ENCODE measurements at places on chromosomes 4 and X.
A peak's percentile ranks its signal among the peaks of the same experiment; 100 is the strongest.

DNA sequence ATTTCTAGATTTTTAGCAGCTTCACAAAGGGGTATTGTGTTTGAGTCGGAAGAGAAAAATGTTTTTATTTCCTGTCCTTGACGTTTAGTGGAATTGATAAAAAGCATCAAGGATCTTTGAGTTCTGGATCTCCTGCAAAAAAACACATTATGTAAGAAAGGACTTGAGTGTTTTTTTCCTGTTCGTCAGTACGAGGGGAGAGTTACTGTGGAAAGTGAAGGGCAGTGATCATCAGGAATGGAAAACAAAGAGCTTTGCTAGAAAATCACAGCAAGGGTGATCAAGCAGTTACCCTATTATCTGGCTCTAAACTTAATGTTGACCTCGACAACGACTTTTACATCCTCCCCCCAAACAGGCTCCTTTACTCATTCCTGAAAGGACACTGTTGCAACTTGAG is 7.3 kb downstream of the LIMCH1 start:
- DNase-seq = no peak

DNA sequence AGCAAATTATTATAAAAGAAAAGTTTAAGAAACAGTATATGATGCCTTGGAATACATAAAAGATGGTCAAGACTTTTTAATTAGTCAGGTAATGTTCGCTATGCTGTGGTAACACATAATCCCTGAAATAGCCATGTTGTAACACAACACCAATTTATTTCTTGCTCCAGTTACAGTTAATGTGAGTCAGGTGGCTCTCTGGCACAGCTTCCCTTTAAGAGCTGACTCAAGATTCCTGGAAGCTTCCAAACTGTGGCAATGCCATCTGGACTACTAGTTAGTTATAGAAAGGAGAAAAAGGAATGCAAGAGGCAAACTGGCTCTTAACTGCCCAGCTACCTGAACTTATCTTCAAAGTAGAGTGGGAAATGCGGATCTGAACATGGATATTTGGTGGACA is 210.5 kb downstream of the CHM start:
- DNase-seq = no peak

- no peak for DNase-seq
These were observed 961 bp upstream of the MBNL3 start for GRCh38 chrX:132489578-132490419.

DNA sequence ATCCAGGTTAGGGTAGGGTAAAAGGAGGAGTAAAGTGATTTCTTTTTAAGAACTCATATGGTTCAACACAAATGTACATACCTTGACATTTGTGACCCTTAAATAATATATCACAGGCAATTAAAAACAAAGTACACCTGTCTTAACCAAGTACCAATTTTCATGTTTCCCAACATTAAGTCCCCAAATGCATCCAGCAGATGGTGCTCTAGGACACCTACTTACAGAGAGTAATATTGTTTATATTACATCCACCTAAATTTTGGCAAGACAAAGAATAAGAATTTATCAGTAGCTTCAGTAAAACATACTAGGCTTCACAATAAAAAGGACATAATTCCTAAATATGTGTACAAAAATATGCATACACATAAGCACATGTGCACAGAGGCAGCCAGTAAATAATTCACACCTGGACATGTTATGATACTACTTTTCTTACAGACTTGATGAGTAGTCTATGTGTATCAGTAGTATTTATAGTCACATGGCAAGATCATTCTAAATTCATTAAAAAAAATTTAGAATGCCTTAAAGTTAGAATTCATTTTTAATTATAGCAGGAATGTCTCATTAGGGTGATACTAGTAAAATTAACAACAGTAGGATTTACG is 219.7 kb downstream of the DCLK2 start:
- peak; percentile 18 for DNase-seq

GRCh38 chr4:88070031-88070430 is 62.6 kb downstream of the PKD2 start:
- DNase-seq = no peak

DNA sequence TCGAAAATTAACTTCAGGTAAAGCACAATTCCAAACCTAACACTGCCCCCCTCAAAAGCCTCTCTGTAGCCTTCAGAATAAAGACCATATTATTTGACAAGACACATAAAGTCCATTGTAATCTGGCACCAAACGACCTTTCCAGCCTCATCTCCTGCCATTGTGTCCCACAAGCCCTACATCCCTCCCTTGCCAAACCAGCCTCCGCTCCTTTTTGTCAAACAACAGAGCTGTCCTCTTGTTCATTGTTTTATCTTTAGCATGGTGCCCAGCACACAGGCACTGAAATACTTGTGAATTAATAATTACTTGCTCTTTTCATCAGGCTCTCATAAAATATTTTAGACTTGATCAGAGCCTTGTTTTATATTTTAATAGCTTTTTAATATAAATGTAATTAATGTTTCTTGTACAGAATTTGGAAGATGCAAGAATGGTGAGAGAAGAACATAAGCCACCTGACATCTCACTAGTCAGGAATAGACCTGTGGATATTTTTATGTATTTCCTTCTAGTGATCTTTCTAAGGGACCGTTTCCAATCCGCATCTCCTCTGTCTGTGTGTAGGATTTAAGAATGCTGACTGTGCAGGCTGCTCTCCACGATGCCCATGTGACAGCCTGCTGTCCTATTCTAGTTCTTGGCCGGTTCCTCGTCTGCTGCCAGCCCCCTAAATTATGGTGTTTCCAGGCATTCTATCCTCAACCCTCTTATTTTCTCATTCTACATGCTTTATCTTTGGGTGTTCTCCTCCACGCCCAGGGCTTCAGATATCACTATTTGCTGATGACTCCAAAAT is 3.0 kb upstream of the IRF2 start:
- no peak for DNase-seq

- peak; percentile 62 for DNase-seq
These were observed 1.0 kb upstream of the PDGFRA start for GRCh38 chr4:54228056-54228527.

- no peak for DNase-seq
These were observed 36.4 kb upstream of the AFAP1 start for GRCh38 chr4:7976025-7976424.

DNA sequence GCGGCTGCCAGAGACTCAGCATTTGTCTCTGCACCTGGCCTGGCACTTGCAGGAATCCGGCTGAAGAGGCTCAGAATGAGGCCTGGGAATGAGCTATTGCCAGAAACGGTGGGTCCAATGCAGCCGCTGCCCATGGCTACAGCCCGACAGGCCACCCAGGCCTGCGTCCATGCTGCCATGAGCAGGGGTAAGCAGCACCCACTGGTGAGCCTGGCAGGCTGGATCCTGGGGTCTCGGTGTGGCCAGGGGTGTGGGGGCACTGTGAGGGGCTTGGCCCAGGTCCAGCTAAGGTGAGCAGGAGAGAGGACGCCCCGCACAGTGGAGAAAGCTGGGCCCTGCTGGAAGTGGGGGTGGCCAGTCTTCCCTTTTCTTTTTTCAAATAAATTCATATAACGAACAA is 60.3 kb upstream of the MXD4 start:
- DNase-seq = no peak

DNA sequence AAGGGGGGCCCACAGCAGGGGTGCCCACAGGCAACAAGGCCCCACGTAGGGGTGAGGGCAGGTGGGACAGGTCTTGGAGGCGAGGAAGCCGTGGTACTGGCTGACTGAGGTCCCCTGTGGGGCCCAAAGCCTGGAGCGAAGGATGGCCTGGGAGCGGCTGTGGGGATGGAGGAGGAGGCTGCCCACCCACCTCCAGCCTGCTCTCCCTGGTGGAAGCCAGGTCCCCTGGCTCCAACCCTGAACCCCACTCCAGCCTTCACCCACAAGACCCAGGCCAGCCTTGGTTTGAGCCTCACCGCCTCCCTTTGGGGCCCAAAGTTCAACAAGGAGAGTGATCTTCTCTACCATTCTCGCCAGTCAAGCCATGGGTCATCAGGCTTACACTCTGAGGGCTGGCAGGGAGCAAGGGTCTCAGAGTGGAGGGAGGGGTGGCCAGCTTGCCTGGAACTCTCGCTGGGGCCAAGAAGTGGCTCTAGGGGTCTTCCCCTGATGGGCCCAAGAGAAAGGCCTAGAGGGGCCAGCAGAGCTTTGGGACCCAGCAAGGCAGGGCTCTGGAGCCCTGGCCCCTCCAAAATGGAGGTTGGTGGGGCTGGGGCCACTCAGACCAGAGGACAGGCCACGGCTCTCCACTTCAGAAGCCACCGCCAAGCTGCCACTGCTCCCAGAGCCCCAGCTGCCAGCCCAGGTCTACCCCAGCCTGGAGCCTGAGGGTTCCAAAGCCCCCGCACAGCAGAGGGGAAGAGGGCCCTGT is 5.0 kb downstream of the PNCK start:
- DNase-seq = no peak

DNA sequence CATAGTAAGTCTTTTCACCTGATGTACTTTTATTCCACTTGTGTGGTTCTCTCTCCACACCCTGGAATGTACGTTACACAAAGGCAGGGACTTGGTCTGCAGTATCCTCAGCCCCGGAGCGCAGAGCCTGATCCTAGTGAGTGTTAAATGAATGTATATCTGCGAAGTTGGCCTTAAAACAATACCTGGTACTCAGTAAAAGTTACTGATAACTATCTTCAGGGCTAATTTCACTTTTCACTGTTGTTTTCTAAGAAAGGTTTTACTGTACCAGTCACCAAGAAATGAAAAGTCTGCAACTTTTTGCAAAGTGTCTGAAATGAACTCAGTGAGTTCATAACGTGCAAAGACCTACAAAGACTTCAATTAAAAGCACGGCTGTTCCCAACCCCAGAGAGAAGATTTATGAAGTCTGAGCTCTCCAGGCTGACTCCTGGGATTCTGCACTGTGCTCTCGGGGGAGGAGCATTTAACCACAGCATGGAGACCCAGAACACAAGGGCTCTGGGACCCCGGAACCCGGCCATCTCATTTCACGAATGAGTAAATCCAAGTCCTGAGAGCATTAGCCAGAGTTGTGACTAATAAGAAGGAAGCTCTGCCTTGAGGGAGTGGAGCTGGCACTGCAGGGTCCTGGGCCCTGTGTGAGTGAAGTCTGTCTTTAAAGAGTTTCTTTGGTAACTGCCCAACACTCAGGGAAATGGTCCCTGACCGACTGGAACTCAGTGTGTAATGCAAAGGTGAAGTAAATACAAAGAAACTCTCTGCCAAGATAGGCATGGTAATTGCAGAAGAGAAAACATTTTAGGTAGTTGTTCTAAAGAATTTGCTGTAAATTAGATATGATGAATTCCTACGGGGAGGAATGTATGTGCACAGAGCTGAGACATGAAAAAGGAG is 165.8 kb downstream of the NSUN7 start:
- no peak for DNase-seq

DNA sequence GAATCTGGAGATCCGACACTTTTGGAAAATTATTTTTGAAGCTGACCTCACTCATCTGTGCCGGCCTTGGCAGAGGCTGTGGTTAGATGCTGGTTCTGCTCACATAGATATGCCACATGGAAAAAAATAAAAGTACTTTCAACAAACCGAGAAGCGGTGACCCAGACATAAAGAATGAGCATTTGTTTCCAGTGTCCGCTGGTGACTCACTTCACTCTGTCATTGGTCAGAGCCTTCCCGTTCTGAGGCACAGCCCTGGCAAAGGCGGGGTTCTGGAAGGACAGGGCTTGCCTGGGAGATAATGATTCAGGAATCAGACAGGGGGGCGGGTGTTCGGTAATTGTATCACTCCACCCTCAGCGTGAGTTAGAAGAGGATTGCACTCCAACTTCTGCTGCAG is 172.4 kb upstream of the MXRA5 start:
- no peak for DNase-seq

GRCh38 chr4:121477079-121477478 is 96.3 kb upstream of the QRFPR start:
- DNase-seq = no peak

DNA sequence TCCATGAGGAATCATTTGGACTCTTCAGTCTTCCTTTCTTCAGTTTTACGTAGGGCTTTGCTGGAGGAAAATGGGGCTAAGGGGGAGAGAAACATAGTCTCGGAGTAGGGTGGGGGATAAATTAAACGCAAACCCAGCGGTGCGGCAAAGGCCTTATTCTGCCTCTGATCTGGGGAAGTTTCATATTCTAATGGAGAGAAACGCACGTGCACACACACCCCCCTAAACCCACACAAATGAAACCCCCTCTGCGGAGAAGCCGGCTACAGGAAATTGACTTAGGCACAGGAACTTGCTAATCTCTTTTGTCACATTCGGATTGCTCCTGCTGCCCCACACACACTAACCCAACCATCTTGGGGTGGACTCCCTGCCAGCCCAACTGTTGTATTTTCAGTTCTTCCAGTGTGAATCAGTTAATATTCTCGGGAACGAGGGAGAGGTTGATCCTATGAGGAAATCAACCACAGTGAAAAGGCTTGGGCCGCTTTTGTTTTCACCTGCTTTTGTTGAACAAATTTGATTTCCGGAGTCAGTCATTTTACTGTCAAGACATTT is at the start of gene RHOH:
TSS of gene RHOH (plus strand) at position 308 of the 558 bp plus-strand sequence. CDS start 46,356 bp downstream, outside the sequence.
- no peak for DNase-seq

GRCh38 chr4:109942292-109942926 is 29.7 kb downstream of the EGF start:
- DNase-seq = no peak

- no peak for DNase-seq
These were observed 144.9 kb downstream of the RASL11B start for GRCh38 chr4:53007024-53007423.

- no peak for DNase-seq
These were observed 9.7 kb upstream of the CDKN2AIP start for GRCh38 chr4:183434666-183435190.

DNA sequence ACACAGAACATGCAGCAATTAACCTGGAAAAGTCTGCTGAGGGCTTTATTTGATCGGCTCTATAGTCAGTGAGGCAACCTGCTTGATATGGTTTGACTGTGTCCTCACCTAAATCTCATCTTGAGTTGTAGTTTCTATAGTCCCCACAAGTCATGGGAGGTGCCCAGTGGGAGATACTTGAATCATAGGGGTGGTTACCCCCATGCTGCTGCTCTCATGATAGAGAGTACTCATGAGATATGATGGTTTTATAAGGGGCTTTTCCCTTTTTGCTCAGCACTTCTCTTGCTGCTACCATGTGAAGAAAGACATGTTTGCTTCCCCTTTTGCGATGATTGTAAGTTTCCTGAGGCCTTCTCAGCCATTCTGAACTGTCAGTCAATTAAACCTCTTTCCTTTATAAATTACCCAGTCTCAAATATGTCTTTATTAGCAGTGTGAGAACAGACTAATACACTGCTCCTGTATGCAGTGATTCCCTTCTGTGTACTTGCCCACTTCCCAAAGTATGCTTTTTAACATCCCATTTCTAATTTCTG is 78.2 kb downstream of the NPFFR2 start:
- DNase-seq = no peak

DNA sequence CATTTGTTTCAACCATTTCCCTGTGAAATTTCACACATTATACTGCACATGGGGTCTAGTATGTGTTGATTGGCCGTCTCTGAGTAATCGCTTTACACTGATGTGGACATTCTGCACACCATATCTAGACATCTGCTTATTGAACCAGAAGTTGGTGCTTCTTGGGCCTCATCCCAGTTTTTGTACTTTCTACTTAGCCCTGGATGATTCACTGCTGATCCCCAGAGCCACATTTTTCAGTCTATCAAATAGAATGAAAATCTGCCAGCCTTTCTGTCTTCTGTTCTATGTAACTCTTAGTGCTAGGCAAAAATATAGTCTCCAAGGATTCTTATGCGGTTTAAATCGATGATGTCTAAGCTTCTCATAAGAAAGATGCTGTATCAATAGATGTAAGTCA is 40.5 kb upstream of the RELL1 start:
- no peak for DNase-seq

Data from SW 1271 (cell line).